ENCODE measurements at places on chromosomes 16 and 17. TPM values are rescaled to one million over a fixed set of nuclear protein-coding genes. Genes with fewer than 3 reads are reported as not detected.

Gene TMEM114
- polyA plus RNA-seq, result not detected

DNA sequence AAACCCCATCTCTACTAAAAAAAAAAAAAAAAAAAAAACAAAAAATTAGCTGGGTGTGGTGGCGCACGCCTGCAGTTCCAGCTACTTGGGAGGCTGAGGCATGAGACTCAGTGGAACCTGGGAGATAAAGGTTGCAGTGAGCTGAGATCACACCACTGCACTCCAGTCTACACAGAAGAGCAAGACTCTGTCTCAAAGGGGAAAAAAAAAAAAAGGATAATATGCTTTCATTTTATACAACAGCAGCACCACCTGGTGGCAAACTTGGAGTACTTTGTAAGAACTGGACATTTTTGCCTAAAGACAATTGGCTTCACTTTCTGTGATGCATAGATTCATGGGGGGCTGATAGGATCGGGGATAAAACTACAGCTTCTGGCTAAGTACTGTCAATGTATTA is 8.5 kb downstream of the CHTF8 start:
- no peaks in the 10 kb centered on the region for H3K4me1 ChIP-seq
- no peaks in the 10 kb centered on the region for H3K27me3 ChIP-seq
- H3K4me3 ChIP-seq, result no peak overlapping the region
- DNase-seq, result peak; percentile 70

Gene CD300H
- polyA plus RNA-seq, result not detected

GRCh38 chr17:81566461-81567126 is 14.4 kb upstream of the FAAP100 start:
- H3K36me3 ChIP-seq, result peaks cover 7% of the 10 kb centered on the region
- H3K4me3 ChIP-seq, result no peak overlapping the region
- no peaks in the 10 kb centered on the region for H3K27me3 ChIP-seq
- H3K27ac ChIP-seq, result no peak overlapping the region

GRCh38 chr17:13476720-13477119 is 125.0 kb downstream of the HS3ST3A1 start:
- H3K4me3 ChIP-seq, result no peak overlapping the region
- no peaks in the 10 kb centered on the region for H3K36me3 ChIP-seq
- H3K4me1 ChIP-seq, result no peaks in the 10 kb centered on the region

Gene FAM117A
- polyA plus RNA-seq, result 59.0 TPM

Gene TEX19
- not detected for polyA plus RNA-seq

DNA sequence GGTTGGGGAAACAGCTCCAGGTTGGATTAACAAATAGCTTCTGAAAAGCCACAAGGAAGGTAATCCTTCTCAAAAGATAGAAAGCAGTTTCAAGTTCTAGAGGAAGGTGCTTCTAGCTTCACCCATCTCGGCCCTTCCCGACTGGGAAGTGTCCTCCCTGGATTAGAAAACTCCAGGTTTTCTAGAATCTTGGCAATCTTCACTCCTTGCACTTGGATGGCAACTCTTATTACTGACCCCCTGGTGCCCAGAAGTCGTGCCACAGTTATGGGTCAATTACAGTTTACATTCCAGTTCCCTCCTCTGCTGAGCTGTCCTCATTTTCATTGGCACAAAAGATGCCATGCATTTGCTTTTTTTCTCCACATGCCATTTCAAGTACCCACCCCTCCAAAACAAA is 65.6 kb downstream of the SMG6 start:
- no peaks in the 10 kb centered on the region for H3K27me3 ChIP-seq
- H3K36me3 ChIP-seq, result no peaks in the 10 kb centered on the region
- no peaks in the 10 kb centered on the region for H3K4me1 ChIP-seq
- no peak for DNase-seq

GRCh38 chr17:41140360-41141131 is at the start of gene KRTAP4-6:
Gene KRTAP4-6, minus strand, starts transcription at chr17:41140544. Its CDS starts 57 bp downstream, at chr17:41140487.
- no peaks in the 10 kb centered on the region for H3K36me3 ChIP-seq
- no peak for DNase-seq
- no peak within 1 kb of the TSS for H3K27ac ChIP-seq
- no peak within 1 kb of the TSS for H3K4me3 ChIP-seq
- H3K4me1 ChIP-seq, result no peaks in the 10 kb centered on the region
- no peaks in the 10 kb centered on the region for H3K27me3 ChIP-seq

GRCh38 chr17:9479964-9480363 is 95.7 kb downstream of the STX8 start:
- no peaks in the 10 kb centered on the region for H3K36me3 ChIP-seq
- no peaks in the 10 kb centered on the region for H3K4me1 ChIP-seq
- H3K27me3 ChIP-seq, result no peaks in the 10 kb centered on the region
- no peak for DNase-seq

DNA sequence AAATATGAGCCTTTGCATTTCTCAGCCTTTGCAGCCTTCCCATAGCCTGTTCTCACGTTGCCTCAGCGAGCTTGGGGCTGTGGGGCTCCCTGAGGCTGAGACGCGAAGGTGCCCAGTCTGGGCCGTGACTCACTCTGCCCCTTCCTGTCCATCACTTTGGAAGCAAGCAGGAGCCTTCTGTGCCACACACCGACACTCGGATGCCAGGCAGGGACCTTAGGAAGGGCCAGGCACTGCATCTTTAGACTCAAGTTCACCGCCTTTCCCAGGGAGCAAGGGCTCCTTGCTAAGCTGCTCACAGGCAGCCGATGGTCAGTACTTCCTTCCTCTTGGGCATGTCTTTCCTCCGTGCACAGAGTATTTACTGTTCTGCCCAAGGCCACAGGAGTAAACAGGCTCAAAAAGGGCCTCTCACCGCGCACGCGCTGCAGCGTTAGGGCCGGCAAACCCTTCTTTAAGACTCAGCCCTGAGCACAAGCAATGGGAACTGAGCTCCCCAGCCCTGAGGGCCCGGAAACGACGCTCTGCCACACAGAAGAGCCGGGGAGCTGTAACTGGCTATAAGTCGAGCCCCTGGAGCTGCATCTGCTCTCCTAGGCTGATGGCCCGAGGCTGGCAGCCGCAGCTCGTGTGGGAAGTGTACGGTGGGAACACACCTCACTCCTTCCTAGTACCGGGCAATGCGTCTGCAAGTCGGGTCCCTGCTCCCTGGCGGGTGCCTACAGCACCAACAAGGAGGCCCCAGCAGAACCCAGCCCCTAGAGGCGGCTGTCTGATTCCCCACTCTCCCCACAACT is 7.2 kb downstream of the TIMM22 start:
- no peak for DNase-seq
- H3K4me1 ChIP-seq, result no peaks in the 10 kb centered on the region
- peaks cover 16% of the 10 kb centered on the region for H3K36me3 ChIP-seq
- no peaks in the 10 kb centered on the region for H3K27me3 ChIP-seq

Gene COL1A1
- polyA plus RNA-seq, result not detected

DNA sequence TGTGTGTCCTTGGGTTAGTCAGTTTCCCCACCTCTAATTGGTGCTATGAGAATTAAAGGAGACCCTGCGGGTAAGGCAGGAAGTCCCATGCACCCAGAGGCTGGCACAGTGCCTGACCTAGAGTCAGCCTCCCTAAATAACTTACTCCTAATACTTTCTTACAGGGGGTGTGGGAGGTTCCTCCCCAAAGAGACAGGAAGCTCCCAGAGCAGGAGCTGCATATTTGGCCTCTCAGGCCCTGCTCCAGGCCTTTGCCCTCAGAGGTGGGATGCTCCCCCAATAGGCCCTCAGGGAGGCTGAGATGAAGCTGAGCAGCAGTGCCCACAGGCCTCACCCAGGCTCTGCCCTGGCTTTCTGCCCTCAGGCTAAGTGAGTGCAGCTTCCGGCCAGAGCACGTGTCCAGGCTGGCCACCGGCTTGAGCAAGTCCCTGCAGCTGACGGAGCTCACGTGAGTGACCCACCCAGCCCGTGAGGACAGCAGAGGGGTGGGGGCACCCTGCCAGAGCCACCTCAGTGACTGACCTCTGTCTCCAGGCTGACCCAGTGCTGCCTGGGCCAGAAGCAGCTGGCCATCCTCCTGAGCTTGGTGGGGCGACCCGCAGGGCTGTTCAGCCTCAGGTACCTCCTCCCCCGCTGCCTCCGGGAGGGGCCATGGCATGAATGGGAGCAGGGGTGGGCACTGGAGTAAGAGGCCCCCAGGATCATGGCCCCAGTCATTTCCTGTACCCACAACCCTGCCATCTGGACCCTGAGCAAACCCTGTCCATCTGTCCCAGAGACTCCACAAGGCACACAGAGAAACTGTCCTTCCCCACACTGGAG is 31.1 kb upstream of the CPNE2 start:
- H3K4me1 ChIP-seq, result no peaks in the 10 kb centered on the region
- no peaks in the 10 kb centered on the region for H3K27me3 ChIP-seq
- DNase-seq, result no peak
- peak overlapping the region; percentile 16 for H3K27ac ChIP-seq
- no peak overlapping the region for H3K4me3 ChIP-seq

Gene BIRC5
- polyA plus RNA-seq, result not detected

- H3K27ac ChIP-seq, result no peak overlapping the region
- H3K4me3 ChIP-seq, result no peak overlapping the region
- no peak for DNase-seq
- no peaks in the 10 kb centered on the region for H3K27me3 ChIP-seq
Observed at GRCh38 chr16:66081775-66082366, 284.6 kb upstream of the CDH5 start.

Gene TMC8
- 217 TPM for polyA plus RNA-seq

GRCh38 chr16:21710938-21711337 is 47.2 kb downstream of the OTOA start:
- H3K27ac ChIP-seq, result no peak overlapping the region
- no peaks in the 10 kb centered on the region for H3K27me3 ChIP-seq
- no peak overlapping the region for H3K4me3 ChIP-seq
- H3K36me3 ChIP-seq, result no peaks in the 10 kb centered on the region
- no peak for DNase-seq

Measured in naive thymus-derived CD4-positive, alpha-beta T cell (primary cell).